ENCODE measurements at places on chromosomes 7 and 10.

GRCh38 chr10:105509517-105509916, 868.4 kb downstream of the SORCS3 start:
- no peak for DNase-seq

DNA sequence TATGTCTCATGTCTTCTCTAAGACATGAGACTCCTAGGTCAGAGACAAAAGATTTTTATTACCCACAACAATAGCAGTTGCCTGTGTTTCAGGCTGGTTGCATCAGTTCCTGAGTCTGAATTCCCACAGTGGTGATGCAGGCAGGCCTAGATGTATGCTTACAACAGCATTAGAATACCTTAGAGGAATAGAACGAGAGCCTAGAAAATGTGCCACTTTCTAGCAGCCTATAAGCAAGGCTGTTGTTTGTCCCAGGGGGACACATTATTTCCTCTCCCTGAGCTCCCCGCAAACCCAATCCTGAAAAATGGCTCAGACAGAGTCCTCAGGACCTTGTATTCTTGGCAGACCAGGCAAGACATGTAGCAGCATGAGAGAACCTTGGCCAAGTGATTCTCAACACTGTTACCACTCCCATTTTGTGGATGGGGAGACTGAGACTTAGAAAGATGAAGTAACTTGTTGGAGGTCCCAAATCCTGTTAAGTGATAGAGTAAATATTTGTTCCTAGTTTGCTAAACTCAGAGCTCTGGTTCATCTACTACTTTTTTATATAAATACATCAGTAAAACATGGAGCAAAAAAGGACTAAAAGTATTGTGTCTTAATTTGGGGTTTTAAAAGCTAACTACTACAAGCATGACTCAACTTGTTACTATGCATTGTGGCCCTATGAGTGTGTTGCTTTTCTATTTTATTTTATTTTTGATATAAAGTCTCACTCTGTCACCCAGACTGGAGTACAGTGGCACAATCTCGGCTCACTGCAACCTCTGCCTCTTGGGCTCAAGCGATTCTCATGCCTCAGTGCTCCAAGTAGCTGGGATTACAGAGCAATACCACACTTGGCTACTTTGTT, 14.2 kb downstream of the VTI1A start:
- no peak for DNase-seq

DNA sequence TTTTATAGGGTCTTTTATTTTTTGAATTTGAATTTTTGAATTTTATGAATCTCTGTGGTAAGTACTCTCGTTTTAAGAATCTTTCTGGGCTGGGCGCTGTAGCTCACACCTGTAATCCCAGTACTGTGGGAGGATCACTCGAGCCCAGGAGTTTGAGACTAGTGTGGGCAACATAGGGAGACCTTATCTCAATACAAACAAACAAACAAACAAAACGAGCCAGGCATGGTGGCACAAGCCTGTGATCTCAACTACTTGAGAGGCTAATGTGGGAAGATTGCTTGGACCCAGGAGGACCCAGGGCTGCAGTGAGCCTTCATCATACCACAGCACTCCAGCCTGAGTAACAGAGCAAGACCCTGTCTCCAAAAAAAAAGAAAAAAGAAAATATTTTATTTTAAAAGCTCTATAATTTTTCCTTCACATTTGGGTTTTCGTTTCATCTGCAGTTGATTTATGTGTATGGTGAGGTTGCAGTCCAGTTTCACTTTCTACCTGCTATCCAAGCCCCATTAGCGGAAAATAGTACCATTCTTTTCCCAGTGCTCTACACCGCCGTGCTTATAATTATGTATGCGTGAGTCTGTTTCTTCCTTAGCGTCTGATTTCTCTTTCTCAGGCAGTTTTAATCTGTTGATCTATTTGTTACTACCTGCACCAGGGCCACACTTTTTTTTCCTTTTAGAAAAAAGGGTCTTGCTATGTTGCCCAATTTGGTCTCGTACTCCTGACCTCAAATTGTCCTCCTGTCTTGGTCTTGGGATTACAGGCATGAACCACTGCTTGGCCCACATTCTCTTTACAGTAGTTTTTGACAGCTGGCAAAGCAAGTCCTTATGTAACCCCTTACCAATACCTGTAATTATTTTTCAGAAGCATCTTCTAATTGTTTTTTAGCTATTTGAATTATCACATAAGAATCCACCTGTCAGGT, 21.7 kb downstream of the TRIM24 start:
- DNase-seq, result no peak

DNA sequence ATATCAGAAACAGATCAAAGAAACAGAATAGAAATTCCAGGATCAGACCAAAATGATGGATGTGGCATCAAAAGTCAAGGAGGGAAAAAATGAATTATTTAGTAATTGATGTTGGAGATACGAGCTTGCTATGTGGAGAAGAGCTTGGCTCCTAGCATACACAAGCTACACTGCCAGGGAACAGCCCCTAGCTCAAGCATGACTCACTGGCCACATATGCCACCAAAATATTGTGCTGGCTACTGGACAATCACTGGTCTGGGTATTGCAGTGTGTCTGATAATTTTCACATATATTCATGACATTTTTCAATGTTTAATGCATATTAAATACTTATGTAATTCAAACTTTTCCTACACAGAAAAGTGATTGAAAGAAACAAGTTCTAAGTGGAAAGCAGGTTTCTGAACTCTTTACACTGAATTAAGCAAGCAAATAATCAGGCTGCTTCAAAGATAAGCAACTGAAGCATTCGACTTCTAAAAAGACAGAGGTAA, 59.3 kb downstream of the OAT start:
- no peak for DNase-seq

DNA sequence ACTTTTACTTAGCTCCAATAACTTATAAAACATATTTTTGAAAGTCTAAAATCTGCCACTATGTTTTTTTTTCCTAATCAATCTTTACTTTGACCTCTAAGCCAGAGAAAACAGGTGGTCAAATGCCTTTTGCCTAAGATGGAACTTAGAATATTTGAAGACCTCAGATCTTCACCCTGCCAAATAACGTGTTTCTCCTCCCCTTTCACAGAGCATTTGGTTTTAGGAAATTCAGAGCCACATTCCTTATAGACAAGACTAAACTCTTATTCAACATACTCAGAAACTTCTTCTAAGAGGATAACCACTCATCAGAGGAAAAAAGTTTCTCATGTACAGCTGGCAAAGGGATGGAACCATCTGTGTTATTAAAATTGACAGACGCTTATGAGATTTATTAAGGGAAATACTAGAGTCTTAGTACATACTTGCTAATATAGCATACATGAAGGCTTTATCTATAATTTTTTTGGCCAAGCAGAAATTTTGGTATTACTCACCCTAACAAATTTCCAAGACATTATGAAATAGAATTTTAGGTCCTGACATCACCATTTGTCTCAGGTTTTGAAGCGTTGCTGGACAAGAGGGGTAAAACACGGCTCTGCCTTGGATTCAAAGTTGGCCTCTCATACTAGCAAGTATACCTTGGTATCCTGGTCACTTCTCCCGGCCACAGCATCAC, 2.6 kb upstream of the EGFR start:
- DNase-seq, result no peak

GRCh38 chr10:129912166-129912917, 51.7 kb downstream of the EBF3 start:
- no peak for DNase-seq

DNA sequence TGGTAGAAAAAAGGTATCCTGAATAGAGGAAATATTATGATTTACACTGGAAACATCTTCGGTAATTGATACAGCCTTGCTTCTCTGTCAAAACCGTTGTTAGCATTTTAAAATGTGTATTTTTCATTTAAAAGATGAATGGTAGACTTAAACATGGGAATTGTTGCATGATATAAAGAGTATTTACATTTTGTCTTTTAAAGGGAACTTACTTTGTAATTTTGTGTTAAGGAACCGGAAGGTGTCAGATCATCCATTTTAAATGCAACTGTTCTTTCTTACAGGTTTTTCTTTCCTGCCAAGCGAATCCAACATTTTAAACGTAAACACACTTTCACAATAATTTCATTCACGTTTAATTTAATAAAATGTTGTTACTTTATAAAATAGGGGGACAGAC, 1.8 kb upstream of the IGF2BP3 start:
- DNase-seq, result no peak

- DNase-seq, result no peak
Measured at GRCh38 chr7:18471476-18472160, 23.9 kb upstream of the HDAC9 start.

GRCh38 chr7:66871076-66871475, 49.9 kb upstream of the TMEM248 start:
- DNase-seq, result no peak

DNA sequence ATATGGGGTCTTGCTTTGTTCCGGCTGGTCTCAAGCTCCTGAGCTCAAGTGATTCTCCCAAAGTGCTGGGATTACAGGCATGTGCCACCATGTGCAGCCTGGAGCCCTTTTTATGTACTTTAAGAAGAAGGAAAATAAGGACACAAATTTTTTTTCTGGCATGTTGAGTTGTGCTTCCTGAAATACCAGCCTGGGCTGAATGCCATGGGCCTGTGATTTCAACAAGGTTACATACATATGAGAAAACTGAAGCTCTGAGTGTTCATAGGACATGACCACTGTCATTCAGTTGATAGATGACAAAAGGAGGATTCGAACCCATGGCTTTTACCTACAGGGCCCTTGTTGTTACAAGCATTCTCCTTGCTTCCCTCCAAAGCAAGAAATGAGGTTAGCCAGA, 36.1 kb downstream of the ST8SIA6 start:
- DNase-seq, result no peak

DNA sequence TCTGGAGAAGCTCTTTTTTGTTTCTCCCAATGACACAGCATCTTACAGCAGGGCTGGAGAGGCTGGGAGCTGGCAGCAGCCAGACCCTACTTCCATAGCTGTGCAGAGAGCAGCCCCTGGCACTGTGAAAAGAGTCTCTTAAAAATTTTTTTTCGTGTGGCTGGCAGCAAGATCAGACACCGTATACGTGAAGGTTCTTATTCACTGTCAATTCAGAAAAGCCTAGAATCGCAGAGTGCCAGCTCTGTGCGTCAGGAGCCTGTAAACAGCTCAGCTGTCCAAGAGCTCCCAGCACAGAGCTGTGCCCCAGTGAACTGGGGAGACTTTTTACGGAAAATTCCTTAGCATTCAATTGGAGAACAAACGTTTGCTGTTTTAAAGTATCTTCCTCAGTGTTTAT, 6.5 kb downstream of the BAG3 start:
- no peak for DNase-seq

DNA sequence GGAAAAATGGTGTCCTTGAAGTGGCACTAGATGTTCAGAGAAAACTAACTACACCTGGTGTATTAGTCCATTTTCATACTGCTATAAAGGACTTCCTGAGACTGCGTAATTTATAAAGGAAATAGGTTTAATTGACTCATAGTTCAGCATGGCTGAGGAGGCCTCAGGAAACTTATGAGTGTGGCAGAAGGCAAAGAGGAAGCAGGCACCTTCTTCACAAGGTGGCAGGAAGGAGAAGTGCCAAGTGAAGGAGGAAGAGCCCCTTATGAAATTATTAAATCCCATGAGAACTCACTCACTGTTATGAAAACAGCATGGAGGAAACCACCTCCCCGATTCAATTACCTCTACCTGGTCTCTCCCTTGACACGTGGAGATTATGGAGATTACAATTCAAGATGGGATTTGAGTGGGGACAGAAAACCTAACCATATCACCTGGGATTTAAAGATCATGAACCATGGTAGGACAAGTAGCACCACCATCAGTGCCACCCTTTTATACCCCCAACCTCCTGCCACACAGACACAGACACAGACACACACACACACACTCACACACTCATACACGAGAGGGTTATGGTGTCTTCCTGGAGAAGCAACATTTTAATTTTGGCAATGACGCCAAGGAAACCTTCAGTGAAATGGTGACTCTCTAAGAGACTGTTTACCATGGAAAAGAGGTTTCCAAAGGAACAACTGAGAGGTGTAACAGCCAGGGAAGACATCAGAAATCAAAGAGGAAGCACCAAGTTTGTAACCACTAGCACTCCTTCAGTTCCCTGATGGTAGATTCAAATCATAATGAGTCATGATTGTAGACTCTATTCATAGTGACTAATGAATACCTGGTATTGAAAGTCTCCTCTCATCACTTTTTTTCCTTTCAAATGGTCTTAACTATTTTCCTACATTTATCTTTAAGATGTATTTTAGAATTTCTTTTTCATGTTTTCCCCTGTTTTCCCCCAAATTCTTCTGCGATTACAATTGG, 41.8 kb upstream of the WNT16 start:
- DNase-seq, result no peak

- no peak for DNase-seq
Measured at GRCh38 chr10:28879875-28880682, 202.8 kb downstream of the BAMBI start.

GRCh38 chr10:102634686-102635085, 9.6 kb upstream of the TRIM8 start:
- no peak for DNase-seq

GRCh38 chr7:117424090-117424829, 3.0 kb downstream of the ASZ1 start:
- no peak for DNase-seq

- DNase-seq, result no peak
Measured at GRCh38 chr10:60901561-60902235, 42.3 kb downstream of the RHOBTB1 start.

GRCh38 chr7:157336383-157337315, at the start of gene DNAJB6:
TSS of gene DNAJB6 (plus strand) at chr7:157337004. CDS start at chr7:157358573, 21,569 bp downstream.
- peak; percentile 95 for DNase-seq

GRCh38 chr10:98488669-98489430, 42.1 kb upstream of the HPS1 start:
- DNase-seq, result no peak

GRCh38 chr10:35136263-35136815, 9.7 kb downstream of the CREM start:
- DNase-seq, result no peak

- DNase-seq, result no peak
Measured at GRCh38 chr7:118473271-118473670, 248.8 kb downstream of the ANKRD7 start.

GRCh38 chr10:44587488-44588318, 202.8 kb upstream of the CXCL12 start:
- no peak for DNase-seq

DNA sequence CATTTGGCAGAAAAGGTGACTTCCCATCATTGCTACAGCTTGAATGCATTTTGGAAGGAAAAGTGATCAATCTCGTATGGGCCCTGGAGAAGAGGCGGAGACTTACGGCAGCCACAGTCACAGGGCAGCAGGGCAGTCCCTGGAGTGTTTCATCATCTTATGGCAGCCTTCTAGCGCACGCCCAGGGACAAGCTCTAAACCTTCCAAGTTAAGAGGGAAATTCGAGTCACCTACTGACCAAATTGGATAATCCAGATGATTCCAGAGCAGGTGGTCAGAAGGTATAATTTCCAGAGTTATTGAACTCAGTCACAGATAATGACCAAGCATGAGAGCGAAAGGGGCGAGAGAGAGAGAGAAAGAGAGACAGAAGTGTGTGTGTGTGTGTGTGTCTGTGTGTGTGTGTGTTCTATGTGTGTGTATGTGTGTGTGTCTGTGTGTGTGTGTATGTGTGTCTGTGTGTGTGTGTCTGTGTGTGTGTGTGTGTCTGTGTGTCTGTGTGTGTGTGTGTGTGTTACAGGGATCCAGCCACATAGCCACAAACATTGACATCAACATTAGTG, 123.7 kb upstream of the ADAM12 start:
- no peak for DNase-seq

GRCh38 chr7:140688341-140688740, 8.2 kb upstream of the NDUFB2 start:
- DNase-seq, result no peak

GRCh38 chr7:401495-401894, 111.5 kb downstream of the FOXL3 start:
- DNase-seq, result no peak
